ENCODE measurements at places on chromosomes 6 and 20.

DNA sequence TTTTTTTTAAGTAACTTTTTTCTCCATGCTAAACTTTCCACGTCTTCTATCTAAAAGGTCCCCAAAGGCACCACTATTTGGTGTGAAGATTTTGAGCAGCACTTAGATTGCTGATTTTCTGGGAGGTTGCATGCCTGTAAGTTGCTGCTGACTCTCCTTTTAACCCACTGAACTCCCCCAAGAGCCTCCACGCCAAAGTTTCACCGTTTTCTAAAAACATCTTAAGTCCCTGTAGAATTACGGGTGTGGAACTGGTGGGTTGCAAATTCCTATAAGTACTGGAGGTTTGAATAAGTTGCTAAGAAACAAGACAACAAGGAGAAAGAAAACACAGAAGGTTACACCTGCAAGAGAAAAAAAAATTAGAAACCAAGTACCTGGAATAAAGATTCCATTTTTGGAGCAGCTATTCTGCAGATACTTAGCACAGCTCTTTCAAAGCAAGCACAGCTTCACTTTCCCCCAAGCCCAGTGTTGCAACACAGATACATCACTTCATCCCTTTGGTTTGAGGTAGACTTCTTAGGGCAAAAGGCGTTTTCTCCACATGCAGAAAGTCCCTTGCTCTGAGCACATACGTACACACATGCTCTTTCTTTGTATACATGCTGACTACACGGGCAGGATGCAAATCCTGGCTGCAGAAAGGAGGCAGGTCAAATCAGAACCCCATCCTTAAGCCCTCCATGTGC lies 5.0 kb downstream of the JAG1 start:
- DNase-seq: no peak

- DNase-seq: no peak
These were observed 293.5 kb downstream of the LRFN2 start for GRCh38 chr6:40293460-40294185.

- DNase-seq: no peak
These were observed 272.9 kb upstream of the SUPT3H start for GRCh38 chr6:45650524-45651135.

DNA sequence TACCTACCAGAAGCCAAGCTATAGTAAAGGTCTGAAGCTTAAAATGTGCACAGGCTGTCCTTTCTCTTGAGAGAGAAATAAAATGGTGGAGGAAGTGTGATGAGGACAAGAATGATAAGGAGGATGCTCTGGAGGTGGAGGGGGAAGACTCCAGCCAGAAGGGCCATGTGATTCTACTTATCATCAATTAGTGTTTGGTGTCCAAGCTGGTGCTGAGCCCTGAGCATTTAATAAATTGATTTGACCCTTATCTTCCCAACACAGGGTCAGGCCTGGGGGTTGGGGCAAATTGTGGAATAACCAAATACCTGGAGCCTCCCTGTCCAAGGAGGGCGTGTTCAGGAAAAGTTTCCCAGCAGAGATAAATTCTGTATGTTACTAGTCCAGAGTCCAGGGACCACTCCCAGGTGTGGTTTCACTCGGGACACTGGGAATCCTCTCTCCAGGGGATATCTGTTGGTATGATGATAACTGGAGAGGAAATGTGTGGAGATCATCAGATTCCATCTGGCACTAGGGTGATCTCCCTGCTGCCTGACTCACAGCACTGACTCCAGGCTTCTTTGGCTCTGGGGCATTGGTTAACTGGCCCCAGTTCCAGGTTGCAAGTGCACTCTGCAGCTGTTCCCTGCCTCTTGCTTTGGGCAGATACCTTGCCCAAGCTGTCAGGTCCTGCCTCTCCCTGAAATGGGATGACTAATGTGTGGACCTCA lies 3.8 kb upstream of the MYBL2 start:
- no peak for DNase-seq

DNA sequence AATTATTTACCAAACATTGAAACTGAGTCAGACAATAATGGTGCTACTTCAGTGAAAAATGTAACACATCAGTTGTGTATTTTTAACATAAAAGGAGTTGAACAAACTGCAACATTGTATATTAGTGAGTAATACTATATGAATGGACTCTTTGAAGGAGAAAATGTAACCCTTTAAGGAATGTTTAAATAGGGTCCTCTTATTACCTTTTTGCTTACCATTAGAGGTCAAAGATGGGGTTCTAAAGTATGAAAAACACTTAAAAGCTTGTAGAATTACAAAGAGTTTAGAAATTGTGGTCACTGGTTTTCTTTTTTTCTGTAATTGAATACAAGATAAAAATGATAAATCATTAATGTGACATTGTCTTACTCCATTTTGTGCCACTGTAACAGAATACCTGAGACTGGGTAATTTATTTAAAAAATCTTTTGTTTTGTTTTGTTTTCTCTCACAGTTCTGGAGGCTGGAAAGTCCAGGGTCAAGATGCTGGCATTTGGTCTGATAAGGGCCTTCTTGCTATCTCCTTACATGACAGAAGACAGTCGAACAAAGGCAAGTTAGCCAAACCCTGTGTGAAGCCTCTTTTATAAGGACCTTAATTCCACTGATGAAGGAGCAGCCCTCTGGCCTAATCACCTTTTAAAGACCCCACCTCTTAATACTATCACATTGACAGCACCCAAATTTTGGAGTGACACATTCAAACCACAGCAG lies 43.2 kb downstream of the SESN1 start:
- no peak for DNase-seq

GRCh38 chr20:62971211-62971949 lies 18.9 kb downstream of the SLC17A9 start:
- no peak for DNase-seq

- DNase-seq: no peak
These were observed 110.4 kb upstream of the COL21A1 start for GRCh38 chr6:56357616-56358373.

DNA sequence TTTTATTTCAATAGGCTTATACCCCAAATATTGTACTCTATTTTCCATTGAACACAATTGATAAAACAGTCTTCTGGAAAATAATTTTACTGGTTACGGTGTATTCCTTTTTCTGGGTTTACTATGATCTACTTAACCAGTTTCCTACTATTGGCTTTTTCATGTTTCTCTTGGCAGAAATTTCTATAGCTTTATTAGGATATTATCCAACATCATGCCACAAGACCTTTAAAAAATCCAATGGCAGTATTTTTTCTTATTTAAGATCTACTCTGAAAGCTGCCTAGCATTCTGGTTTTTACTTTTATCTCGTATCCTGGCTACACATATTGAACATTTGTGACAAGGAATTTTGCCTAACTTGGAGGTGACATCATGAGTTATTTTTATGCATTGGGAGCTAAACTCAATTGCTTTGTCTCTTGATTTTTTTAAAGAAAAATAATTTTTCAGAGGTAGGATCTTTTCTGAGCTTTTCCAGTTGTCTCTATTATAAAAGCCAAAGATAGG lies 45.5 kb downstream of the SLC9A8 start:
- DNase-seq: no peak

DNA sequence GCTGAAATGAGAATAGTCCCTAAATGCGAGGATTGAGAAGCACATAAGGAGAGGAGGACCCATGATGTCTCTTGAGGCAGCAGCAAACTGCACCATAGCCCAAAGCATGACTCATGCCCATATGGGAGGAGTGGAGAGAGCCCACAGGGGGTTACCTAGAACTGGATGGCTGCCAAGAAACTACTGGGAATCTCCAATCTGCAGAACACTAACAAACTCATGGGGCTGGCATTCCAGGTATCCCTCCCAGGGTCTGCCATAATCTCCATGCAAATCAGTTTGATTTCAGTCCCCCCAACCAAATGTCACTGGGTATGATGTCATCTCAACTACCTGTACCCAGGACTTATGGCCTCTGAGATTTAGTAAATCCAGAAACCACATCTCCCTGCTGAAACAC lies 410.5 kb downstream of the PTPRT start:
- no peak for DNase-seq

DNA sequence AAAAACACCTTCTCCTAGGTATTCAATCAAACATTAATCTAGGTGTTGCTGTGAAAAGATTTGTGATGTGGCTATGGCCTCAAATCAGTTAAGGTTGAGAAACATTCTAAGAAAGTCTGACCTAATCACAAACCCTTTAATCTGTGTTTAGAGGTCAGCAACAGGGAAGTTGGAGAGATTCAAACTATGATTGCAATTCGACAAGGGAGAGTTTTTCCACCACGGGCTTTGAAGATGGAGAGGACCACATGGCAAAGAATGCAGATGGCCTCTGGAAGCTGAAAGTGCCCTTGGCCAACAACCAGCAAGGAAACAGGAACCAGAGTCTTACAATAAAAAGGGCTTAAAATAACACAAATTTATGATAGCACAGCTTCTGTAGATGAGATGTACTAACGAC lies 29.6 kb upstream of the LGSN start:
- DNase-seq: no peak

- DNase-seq: no peak
These were observed 346.8 kb upstream of the POU3F2 start for GRCh38 chr6:98487612-98488011.

DNA sequence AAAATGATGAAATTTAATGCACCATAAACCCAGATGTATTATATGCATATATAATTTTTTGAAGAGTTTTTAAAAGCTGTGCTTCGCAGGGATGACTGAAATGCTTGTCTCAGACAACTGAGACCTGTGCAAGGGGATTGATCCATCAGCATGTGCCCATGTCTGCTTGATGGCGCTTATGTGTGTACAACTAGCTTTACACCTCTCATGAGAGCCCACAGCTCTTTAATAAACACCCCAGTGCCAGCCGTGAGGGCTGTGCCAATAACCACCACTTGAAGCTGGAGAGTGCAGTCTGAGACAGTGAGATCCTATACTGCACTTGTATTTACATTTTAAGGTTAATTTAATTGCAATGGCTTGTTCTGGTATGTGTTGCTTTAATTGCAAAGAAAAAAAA lies 225.5 kb downstream of the BCKDHB start:
- DNase-seq: no peak

DNA sequence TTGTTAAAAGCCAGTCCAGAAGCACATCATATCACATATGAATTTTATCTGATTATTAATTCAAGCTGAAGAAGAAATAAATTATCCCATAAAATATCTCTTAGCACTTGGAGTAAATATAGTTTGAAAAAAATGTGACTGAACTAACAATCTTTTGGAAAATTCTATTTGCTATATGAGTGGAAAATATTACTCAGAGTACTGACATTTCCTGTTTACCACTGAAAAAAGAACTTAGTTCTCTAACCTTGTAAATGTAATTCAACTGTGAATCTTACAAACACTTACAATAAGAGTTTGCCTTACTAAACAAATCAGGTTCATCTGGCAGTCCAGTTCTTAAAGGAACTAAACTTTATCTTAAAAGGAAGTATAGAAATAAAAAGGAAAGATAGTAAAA lies 44.2 kb downstream of the MOXD1 start:
- DNase-seq: no peak

- no peak for DNase-seq
These were observed 70.6 kb downstream of the DCDC2 start for GRCh38 chr6:24287239-24287638.

DNA sequence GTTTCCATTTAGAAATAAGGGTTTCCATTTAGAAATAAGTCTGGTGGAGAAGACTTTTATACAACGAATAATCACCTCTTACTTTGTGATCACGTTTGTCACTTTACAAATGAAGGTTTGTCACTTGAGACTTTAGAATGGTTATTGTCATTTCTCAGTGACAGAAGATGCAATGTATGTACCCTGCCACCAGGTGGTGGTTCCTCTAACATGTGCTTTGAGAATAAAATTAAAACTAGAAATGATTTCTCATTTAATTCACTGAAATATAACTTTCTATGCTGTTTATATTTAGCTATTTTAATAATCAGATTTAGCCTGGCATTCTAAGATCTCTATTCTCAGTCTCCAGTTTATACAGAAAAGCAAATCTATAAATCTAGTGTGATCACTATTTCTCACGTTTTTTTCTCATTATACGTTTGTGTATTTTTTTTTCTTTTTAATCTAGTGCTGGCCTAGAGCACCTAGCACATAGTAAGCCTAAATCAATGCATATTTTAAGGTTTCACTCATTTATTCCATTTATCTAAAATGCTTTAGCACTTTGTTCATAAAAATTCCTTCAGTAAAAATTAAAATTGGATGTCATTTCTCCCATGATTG lies 57.4 kb upstream of the TFAP2D start:
- DNase-seq: no peak

Measured in activated gamma-delta T cell treated with anti-CD3 and anti-CD28 coated beads, Interleukin-2, amount 50 U/mL, for 16 hours (primary cell).